ENCODE measurements at places on chromosomes 5 and 9. TPM values are rescaled to one million over a fixed set of nuclear protein-coding genes. Genes with fewer than 3 reads are reported as not detected.

Gene OR13C8
- total RNA-seq, result not detected

Gene KCNT1
- total RNA-seq, result 0.12 TPM

Gene CEL
- total RNA-seq, result 0.15 TPM

Gene PCDHB3
- 1.1 TPM for total RNA-seq

Gene PCDHA13
- total RNA-seq, result 0.59 TPM

Gene PCDHGA2
- total RNA-seq, result 1.2 TPM

Gene NAIP
- total RNA-seq, result 1.9 TPM

Gene TIMD4
- not detected for total RNA-seq

Gene FBXL7
- total RNA-seq, result 3.4 TPM

Gene SLC6A7
- total RNA-seq, result not detected

Gene PCDHGB6
- total RNA-seq, result 3.5 TPM

Gene COL27A1
- total RNA-seq, result 1.2 TPM

Gene FOXD4L4
- total RNA-seq, result 0.08 TPM

Gene PCDHA12
- total RNA-seq, result 0.15 TPM
